Liver (tissue), 10 donors: ENCODE measurements at places on chromosomes 5 and 9. TPM values are rescaled to one million over a fixed set of nuclear protein-coding genes. Genes with fewer than 3 reads are reported as not detected.

- DNase-seq: no peak
These were observed 23.6 kb downstream of the TICAM2 start for GRCh38 chr5:115578657-115579056.

GRCh38 chr9:95065224-95065623, 252.3 kb downstream of the FANCC start:
- DNase-seq: no peak

GRCh38 chr9:107577140-107577776, 87.7 kb upstream of the KLF4 start:
- no peak for DNase-seq

GRCh38 chr5:131786036-131786435, 10.8 kb downstream of the FNIP1 start:
- DNase-seq: no peak

- no peak for DNase-seq
These were observed 355.7 kb upstream of the IRX2 start for GRCh38 chr5:3107156-3107611.

- DNase-seq: no peak
These were observed 23.6 kb downstream of the ZFP62 start for GRCh38 chr5:180837478-180837877.

DNA sequence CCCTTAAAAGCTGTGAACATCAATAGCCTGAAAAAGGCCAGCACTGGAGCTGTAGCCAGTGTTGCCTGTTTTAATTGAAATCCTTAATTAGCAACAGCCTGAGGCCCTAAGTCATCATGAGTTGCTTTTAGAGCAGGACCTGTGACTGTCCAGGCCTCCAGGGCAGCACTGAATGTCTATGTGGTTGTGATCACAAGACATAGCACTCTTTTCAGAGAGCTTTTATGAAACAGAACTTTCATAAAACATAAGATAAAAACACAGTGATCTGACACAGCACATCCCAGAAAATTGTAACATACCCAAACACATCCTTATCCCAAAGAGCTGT, 85.5 kb upstream of the MYO10 start:
- DNase-seq: no peak

Gene PLCXD3
- total RNA-seq: 0.05 TPM

- DNase-seq: no peak
These were observed 77.5 kb downstream of the GLIS3 start for GRCh38 chr9:4222357-4222756.

- DNase-seq: no peak
These were observed 98.2 kb downstream of the MAP1B start for GRCh38 chr5:72205431-72206009.

- DNase-seq: no peak
These were observed 222.8 kb downstream of the HSPA4 start for GRCh38 chr5:133274597-133274935.

DNA sequence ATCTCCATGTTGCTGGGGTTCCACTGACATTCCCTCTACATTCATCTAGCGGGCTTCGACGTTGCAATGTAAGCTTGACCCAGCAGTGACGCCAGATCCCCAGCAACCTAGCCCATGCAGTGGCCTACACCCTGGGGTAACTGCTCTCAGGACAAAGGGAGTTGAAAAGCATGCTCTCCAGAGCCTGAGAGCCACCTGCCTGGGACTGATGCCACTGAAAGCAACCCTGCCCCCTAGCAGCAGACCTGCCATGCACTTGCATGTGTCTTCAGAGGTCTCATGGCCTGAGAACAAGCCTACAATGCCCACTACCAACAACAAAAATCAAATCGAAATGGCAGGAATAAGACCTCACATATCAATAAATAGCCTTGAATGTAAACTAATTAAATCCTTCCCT, 330.3 kb downstream of the TRIM36 start:
- DNase-seq: no peak

Gene UBTD2
- total RNA-seq: 7.9 TPM

Gene NOL8
- total RNA-seq: 10.3 TPM

Gene OR1L4
- not detected for total RNA-seq

DNA sequence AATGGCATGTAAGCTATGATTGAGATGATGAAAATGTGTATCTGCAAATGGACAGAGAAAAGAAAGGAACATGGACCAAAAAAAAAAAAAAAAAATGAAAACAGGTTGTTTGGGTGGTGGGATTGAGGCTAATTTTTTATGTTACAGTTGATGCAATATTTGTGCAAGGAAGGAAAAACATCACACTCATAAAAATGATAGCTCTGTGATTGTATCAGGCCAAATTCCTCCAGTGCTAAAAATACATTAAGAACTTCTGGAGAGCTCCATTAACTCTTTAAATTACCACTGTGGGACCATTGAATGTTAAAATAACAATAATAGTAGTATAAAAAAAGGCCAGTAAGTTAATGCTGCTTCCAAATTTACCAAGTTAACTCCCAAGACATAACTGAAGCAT, 79.5 kb upstream of the MSX2 start:
- no peak for DNase-seq

Gene DIPK1B
- 19.7 TPM for total RNA-seq

Gene LSM11
- 1.8 TPM for total RNA-seq

GRCh38 chr5:67241326-67241725, 44.7 kb upstream of the CD180 start:
- DNase-seq: no peak

DNA sequence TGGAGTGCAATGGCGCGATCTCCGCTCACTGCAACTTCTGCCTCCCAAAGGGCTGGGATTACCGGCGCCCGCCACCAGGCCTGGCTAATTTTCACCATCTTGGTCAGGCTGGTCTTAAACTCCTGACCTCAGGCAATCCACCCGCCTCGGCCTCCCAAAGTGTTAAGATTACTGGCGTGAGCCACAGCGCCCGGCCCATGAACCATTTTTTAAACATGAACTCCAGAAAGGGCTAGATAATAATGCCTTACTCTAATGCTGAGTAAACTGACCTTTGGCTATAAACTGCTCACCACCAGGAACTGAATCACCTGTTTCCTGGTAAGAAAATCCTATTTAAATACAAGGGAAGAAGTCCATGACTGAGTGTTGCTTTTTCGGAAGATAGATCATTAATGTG, 23.2 kb upstream of the DAB2 start:
- DNase-seq: no peak

- DNase-seq: no peak
These were observed 10.2 kb downstream of the MGAT1 start for GRCh38 chr5:180792287-180792964.

- DNase-seq: no peak
These were observed 157.9 kb upstream of the TAS2R1 start for GRCh38 chr5:9787861-9788600.

- DNase-seq: no peak
These were observed 1754.0 kb upstream of the ACO1 start for GRCh38 chr9:30630459-30630858.

Gene HSD17B3
- 1.1 TPM for total RNA-seq

GRCh38 chr5:181259283-181259682, 1.7 kb downstream of the TRIM52 start:
- peak; percentile 44 for DNase-seq

Gene KCNV2
- not detected for total RNA-seq

GRCh38 chr5:62090953-62091352, 215.1 kb upstream of the KIF2A start:
- DNase-seq: no peak

Gene LEAP2
- total RNA-seq: 56.7 TPM

DNA sequence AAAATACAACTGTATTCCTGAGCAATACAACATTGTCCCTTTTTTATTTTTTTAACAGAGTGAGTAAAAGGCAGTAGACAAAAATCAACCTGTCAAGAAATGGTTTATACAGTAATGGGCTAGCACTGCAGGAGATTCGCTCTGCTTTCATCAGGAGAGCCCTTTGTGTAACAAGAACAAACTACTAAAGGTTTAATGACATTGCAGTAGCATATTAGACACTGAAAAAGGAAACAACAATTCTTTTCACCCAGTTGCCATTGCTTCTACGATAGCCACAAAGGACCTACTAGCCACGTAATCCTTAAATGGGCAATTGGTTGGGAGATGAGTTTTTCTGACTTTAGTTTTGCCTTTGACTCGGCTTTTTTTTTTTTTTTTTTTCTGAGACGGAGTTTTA, 319.8 kb upstream of the TRPM3 start:
- no peak for DNase-seq

DNA sequence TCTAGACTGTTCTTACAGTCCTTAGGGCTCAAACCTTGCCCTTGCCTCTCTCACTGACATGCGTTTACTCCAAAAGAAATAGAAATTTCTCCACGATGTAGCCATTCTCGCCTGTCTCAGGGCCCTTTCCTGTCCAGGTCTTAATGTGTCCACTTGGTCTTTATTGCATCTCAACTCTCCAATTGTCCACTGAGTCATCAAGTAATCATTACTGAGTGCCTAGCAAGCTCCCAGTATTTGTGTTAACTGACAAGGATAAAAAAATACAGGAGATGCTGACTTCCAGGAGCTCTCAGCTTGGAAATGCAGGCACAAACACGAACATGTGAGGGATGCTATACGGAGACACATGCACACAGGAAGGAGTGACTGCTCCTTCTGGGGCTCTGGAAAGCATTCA, 147.3 kb downstream of the ARSB start:
- no peak for DNase-seq

Gene PRDM9
- total RNA-seq: not detected

- no peak for DNase-seq
These were observed 19.8 kb downstream of the NSA2 start for GRCh38 chr5:74786851-74787250.

DNA sequence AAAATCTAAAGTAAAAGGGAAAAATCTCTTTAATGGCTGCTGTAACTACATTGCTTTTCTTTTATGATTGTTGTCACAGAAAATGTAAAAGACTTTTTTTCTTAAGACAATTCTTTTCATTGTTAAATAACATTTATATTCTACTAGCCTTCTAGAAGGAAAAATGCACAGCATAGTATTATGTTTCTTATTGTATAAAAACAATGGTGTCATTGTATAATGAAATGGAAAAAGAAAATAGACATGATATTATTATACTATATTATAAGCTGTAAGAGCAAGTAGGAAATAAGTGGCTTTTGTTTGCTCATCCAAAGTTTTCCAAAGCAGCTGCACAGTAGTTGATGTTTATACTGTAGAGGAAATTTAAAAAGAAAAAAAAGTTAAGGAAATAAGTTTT, 1021.7 kb downstream of the EFNA5 start:
- no peak for DNase-seq
